ENCODE measurements at places on chromosomes 6 and 20.

DNA sequence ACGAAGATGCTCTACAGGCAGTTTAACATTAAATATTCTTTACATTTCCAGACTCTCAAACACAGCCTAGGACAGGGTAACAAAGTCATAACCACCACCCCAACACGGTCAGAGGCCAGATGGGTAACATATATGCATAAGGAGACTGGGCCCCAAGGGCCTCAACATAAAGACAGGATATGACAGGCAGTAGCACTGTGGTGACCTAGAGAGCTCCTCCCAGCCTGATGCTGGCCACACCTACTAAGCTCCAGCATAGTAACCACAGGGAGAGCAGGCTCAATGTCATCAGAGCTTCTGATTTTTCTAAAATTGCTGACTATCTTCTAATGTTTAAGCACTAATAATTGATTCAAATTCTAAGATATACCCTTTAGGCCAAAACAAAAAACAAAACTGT is 21.7 kb downstream of the SMLR1 start:
- DNase-seq: no peak

GRCh38 chr6:88614316-88614877 is 349.0 kb downstream of the RNGTT start:
- no peak for DNase-seq

DNA sequence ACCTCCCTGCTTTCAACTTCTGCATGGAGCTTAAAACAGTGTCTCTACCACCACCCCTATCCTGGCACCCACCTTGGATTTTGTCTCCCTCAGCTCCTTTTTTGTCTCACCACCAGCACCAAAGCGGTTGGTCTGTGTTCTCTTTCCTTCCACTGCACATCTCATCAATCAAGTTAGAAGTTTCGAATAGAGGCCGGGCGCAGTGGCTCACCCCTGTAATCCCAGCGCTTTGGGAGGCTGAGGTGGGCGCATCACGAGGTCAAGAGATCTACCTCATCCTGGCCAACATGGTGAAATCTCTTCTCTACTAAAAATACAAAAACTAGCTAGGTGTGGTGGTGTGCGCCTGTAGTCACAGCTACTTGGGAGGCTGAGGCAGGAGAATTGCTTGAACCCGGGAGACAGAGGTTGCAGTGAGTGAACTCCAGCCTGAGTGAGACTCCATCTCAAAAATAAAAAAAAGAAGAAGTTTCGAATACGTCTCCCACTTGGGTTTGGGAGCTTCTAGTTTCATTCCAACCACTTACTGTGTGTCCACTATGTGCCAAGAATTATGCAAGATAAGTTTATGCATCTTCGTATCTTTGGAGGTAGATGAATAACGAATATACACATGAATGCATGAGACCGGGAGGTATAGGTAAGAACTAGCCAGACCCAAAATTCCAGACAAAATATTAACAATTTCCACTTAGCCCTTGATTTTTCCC is 5.9 kb downstream of the PCED1A start:
- no peak for DNase-seq

DNA sequence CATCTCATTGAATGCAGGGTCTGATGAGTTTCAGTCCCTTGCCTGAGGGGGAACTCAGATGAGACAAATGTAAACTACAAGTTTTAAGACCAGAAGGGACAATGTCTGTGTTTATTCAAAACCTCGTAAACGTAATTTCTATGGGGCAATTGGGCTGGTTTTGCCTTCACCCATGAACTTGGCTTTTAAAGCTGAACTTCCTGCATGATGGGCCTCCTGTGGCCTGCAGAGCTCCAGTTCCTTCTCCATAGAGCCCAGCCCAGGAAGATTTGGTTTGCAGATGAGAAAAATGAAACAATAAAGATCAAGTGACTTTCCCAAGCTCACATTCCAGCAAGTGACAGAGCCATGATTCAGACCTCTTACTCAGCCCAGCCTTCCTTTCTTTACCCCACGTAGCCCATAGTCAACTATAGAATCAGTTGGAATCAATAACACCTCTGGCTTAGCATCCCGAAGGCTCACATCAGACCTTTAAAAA is 612.3 kb downstream of the UTRN start:
- no peak for DNase-seq

GRCh38 chr6:90178384-90178855 is 118.2 kb downstream of the BACH2 start:
- DNase-seq: no peak

GRCh38 chr6:33904050-33904746 is 100.4 kb upstream of the MLN start:
- no peak for DNase-seq

DNA sequence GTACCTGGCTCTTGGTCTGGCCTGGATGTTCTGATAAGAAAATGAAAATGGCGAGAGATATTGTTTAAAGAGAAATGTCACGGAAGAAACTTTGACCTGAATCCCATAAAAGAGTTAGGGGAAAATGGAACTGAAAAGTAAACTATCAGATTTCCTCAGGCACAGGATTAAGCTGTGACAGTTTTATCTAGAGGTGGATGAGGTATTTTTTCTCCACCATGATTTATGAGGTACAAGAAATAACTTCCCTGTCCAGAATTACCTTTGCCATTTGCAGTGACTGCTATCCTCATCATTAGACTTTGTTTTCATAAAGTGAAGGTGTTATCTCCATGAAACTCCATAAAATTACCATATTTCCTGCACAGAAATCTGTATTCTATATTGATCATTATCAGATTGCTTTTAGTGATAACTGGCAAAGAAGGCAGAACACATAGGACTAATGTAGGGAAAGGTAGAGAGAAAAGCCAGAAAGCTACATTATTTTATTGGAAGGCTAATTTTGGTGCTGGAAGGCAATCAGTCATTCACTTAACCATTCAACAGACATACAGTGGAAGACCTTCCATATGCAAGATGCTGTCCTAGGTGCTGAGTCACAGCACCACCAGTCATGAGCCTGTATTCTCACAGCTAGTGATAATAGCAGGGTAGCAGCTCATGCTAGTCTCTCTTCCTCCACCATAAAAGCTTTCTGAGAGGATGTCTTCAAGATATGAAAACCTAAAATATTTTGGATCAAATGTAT is 427.3 kb upstream of the CITED2 start:
- no peak for DNase-seq

DNA sequence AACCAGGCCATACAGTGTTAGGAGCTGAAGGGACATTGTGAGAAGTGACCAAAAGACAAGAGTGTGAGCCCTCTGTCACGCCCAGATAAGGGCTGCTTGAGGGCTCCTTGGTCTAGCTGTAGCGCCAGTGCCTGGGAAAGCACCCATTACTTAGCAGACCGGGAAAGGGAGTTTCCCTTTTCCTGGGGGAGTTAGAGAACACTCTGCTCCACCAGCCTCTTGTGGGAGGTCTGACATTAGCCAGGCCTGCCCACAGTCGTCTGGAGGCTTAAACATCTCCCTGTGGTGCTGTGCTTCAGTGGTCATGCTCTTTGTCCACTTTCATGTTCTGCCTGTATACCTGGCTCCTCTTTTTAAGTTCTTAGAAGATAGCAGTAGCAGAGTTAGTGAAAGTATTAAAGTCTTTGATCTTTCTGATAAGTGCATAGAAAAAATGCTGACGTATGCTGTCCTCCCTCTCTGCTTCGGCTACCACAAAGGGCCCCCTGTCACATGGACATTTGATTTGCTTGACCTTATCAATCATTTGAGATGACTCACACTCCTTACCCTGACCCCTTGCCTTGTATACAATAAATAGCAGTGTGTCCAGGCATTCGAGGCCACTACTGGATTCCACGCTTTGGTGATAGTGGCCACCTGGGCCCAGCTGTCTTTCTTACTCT is 201.5 kb upstream of the ECI2 start:
- DNase-seq: no peak

DNA sequence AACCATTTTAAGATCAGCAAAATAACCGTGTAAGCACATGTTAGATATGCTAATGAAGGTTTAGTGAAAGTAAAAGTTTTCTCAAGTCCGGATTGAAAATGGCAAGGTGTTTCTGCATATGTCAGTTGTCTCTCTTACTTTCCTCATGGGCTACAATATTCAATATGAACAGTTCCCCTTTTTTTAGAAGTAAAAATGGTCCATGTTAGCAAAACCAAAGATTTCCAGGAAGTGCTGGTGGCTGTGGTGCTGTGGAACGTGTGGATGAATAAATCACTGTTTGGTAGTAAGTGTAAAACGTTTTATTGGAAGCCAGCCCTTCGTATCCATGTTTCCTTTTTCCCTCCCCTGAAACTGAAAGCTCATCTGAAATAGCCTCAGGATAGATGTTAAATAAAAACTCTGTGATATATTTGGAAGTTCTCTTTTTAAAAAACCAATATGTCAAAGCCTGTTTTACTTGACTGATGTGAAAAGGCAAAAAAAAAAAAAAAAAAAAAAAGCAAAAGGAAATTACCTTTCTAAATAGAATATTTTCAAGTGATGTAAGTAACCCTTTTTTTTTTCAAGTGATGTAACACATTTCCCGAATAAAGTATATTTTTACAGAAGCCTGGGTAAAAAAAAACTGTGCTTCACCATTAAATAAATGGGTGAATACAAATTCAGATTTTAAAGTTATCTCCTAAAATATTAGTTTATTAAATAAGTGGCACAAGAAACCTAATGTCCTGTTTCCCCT is 41.9 kb downstream of the PLEKHG1 start:
- no peak for DNase-seq

DNA sequence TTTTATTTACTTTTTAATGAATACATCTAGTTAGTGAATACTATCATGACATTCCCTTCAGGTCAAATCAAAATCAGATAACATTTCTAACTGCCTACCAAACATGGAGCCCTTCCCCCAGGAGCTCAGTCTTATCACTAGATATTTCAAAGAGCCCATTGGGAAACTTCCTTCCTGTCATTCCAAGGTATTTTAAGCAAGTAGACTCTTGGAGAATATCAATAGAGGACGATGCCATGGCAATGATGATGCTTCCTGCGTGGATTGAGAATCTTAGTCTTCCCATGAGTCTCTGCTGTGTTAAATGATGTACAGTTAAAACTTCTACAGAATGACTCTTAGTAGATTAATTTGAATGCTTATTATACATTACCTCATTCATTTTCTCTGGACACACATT is 384.9 kb downstream of the CENPW start:
- DNase-seq: no peak

- DNase-seq: no peak
These were observed 35.3 kb downstream of the RALGAPA2 start for GRCh38 chr20:20677186-20677585.

DNA sequence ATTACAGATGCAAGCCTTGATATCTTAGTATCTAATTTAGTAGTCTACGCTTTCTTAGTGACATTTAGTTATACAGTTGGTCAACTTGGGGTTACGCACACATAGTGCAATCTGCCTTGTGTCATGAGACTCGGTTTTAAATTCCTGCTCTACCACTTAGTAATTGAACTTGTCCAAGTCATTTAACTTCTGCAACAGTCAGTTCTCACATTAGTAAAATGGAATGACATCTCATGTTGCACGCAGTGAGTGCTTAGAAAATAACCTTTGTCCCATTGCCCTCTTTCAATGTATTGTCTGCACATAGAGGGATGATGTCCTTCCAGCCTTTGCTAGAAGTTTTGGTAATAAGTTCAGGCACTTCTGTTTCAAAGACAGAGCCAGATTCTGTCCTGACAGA is 48.6 kb downstream of the TMEM170B start:
- DNase-seq: no peak

- DNase-seq: no peak
These were observed 7.0 kb downstream of the TP53RK start for GRCh38 chr20:46682063-46682821.

- no peak for DNase-seq
These were observed 112.4 kb downstream of the ARMC2 start for GRCh38 chr6:108960601-108961000.

DNA sequence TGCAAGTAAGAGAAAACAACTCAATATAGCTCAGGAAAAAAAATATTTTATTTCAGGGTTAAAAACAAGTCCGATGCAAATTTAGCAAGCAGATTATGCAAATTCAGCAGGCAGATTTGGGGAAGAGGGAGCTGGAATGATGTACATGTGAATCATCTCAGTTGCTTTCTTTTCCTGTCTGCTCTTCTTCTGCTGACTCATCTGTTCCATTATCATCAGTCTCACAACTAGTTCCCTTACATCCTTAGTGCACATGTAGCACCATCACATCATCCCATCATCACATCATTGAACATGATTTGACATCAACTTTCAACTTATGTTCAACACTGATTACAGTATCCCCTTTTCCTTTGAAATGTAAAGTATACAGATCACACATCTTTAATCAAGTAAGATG is 11.5 kb upstream of the DEFB113 start:
- DNase-seq: no peak

GRCh38 chr20:46764068-46764467 is 54.6 kb downstream of the SLC2A10 start:
- no peak for DNase-seq

- DNase-seq: no peak
These were observed 126.0 kb upstream of the TOP1 start for GRCh38 chr20:40902661-40903060.

GRCh38 chr6:119312875-119313338 is 36.7 kb downstream of the MAN1A1 start:
- no peak for DNase-seq

GRCh38 chr20:10523443-10523842 is 88.3 kb downstream of the SLX4IP start:
- DNase-seq: no peak

Measured in vagina (tissue), 2 donors.